ENCODE measurements at places on chromosomes 11 and 22.
A peak's percentile ranks its signal among the peaks of the same experiment; 100 is the strongest.

GRCh38 chr22:43129426-43130425, 13.5 kb downstream of the MCAT start:
- no peak for DNase-seq

DNA sequence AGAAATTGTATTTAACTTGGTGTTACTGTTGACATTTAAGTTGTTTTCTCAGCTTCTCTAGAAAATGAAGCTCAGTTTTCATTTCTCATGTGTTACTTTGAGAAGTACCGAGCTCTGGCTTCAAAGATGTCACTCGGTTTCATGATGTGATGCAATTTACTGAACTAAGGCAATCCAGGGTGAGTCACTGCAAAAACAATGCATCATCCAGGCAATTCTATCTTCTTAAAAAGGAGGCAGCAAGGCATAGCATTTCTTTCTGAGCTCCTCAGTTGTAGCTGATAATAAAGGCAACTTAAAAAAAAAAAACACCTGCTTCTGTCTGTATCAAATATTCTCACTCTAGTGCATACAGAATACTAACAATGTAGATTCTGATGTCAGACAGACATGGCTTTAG, 91.1 kb upstream of the KCNA4 start:
- DNase-seq, result no peak

DNA sequence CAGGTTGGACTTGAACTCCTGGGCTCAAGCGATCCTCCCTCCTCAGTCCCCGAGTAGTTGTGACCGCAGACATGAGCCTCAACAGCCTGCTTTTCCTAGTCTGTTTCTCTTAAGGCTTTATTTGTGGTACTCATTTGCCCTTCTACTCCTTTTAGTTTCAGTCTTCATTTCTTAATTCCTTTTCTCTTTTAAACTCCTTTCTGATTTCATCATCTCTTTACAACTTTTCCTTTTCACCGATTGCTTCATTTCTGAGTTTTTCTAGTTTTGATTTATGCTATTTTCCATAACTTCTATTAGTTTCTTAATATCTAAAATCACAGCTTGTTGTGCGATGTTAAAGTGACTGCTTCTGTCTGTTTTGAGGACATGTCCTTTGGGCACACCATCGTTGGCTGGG, 17.3 kb upstream of the MRGPRF start:
- no peak for DNase-seq

DNA sequence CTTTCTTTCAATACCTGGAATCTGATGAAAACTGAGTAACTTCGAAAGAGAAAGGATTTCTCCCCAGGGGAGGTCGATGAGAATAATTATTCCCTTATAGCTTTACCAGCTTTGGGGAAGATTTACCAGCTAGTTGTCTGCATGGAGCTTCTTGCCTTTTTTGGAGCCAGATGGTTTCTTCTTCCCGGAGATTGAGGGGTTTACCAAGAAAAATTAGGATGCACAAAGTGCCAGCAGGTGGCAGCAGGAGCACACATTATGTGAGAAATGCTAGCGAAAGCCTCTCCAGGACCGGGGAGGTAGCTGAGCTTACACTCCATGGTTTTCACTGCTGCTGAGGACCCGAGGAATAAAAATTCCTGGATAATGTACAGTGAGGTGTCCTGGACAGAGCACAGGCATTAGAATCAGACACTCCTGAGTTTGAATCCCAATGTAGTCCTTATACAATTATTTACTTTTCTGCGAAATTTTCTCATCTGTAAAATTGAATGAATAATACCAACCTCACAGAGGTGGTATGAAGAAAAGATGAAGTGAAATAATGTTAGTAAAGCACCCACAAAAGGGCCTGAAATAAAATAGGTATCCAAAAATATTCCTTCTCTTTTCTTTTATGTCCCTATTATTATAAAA, 46.0 kb upstream of the PARVA start:
- DNase-seq, result peak; percentile 85

- DNase-seq, result no peak
Observed at GRCh38 chr11:45810431-45811108, 5.6 kb downstream of the SLC35C1 start.

- no peak for DNase-seq
Observed at GRCh38 chr11:35247863-35248262, 108.9 kb downstream of the CD44 start.

GRCh38 chr11:82682003-82682751, 51.5 kb downstream of the FAM181B start:
- peak; percentile 11 for DNase-seq

- DNase-seq, result no peak
Observed at GRCh38 chr22:44906999-44907644, 102.7 kb downstream of the PHF21B start.

GRCh38 chr11:76314741-76315090, 66.2 kb downstream of the THAP12 start:
- DNase-seq, result no peak

- peak; percentile 74 for DNase-seq
Observed at GRCh38 chr22:41197038-41197972, 7.8 kb upstream of the L3MBTL2 start.

DNA sequence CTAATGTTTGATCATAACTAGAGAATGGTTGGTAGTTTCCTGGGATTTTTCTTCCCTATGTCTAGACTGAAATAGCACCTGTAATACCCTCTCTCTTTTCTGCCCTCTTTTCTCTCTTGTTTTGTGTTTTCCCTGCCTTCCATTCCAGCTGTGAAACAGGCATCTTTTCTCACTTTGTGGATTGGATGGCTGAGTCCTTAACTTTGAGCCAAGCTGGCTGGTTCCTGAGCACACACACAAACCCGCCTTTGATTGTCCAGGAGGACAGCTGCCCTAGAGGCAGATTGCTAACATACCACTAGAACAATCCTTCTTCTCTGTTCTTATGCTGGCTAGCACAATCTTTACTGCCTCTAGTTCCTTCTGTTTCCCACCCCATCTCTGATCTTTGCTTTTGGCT, 17.7 kb downstream of the CTNND1 start:
- no peak for DNase-seq

- no peak for DNase-seq
Observed at GRCh38 chr22:47139013-47139789, 376.8 kb downstream of the TBC1D22A start.

GRCh38 chr11:46229230-46229629, 48.2 kb upstream of the CREB3L1 start:
- no peak for DNase-seq

GRCh38 chr22:49044091-49044490, 783.6 kb downstream of the BRD1 start:
- DNase-seq, result no peak

GRCh38 chr22:48070760-48071159, 1308.3 kb downstream of the TBC1D22A start:
- no peak for DNase-seq

- no peak for DNase-seq
Observed at GRCh38 chr11:73203322-73203721, 14.8 kb upstream of the P2RY2 start.

DNA sequence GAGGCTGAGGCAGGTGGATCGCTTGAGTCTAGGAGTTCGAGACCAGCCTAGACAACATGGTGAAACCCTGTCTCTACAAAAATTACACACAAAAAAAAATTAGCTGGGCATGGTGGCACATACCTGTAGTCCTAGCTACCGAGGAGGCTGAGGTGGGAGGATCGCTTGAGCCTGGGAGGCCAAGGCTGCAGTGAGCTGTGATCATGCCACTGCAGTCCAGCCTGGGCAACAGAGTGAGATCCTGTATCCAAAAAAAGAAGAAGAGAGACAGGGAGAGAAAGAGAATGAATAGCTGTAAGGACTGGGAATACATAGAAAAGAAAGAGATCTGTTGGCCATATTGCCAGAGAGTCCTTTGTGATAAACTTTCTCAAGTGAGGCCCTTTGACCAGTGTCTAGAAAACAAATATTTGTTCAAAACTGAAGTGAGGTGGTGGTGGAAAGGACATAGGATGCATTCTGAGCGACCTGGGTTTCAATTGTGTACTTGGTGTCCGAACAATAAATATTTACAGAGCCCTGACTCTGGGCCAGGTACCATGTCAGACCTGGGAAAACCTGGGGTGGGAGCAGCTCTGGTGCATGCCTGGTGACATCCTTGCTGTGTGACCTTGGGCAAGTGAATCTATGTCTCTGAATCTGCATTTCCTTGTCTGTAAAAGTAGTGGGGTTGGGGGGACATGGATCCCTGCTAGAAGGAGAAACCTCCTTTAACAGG, 89.6 kb upstream of the CRYBB3 start:
- DNase-seq, result no peak

DNA sequence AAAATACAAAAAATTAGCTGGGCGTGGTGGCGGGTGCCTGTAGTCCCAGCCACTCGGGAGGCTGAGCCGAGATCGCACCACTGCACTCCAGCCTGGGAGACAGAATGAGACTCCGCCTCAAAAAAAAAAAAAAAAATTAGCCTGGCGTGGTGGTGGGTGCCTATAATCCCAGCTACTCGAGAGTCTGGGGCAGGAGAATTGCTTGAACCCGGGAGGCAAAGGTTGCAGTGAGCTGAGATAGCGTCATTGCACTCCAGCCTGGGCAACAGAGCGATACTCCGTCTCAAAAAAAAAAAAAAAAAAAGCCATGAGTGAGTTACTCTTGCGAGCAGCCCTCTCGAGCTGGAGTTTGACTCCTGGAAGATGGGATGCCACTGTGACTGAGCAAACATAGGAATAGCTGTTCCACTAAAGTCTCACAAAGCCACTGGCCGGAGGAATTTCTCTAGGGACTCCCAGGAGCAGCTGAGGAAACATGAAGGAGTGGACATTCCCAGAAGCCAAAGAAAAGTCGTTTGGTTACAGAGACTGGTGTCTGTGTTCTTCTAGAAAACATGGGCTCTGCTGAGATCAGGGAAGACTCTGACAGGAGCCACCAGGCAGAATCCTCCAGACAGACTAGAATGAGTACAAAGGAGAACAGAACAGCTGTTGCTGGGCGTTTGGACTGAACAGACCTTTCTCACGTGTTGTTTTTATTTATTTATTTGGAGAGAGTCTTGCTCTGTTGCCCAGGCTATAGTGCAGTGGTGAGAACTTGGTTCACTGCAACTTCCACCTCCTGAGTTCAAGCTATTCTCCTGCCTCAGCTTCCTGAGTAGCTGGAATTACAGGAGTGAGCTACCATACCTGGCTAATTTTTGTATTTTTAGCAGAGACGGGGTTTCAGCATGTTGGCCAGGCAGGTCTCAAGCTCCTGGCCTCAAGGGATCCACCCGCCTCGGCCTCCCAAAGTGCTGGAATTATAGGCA, 32.4 kb upstream of the MYH9 start:
- no peak for DNase-seq

GRCh38 chr11:115183830-115184229, 320.4 kb downstream of the CADM1 start:
- no peak for DNase-seq

- DNase-seq, result no peak
Observed at GRCh38 chr11:126494831-126495230, 139.3 kb downstream of the ST3GAL4 start.

- no peak for DNase-seq
Observed at GRCh38 chr11:115778928-115779650, 274.9 kb upstream of the CADM1 start.

- no peak for DNase-seq
Observed at GRCh38 chr11:75697906-75698581, 19.6 kb upstream of the MOGAT2 start.

DNA sequence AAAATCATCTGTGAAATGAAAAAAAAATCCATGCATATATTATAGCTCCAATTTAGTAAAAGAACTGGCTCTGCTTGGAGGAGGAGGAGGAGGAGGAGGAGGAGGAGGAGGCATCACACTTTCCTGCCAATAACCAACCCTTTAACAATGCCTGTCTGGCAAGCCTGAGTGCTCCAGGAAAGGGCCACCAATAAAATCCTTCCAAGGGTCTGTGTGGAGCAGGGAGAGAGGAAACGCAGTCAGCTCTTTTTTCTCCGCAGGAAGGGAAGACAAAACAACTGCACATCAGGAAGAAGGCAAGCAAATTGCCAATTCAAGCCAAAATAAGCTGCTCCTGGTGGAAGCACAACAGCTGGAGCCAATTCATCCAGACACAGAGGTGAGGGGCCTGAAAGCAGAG, 139.0 kb downstream of the KCNC1 start:
- no peak for DNase-seq

GRCh38 chr11:15163136-15163535, 48.4 kb downstream of the INSC start:
- DNase-seq, result no peak

- DNase-seq, result no peak
Observed at GRCh38 chr11:131441051-131441810, 70.8 kb downstream of the NTM start.

GRCh38 chr11:72209101-72209500, 7.5 kb upstream of the FOLR2 start:
- no peak for DNase-seq

GRCh38 chr11:12581416-12581815, 92.8 kb upstream of the TEAD1 start:
- DNase-seq, result no peak

DNA sequence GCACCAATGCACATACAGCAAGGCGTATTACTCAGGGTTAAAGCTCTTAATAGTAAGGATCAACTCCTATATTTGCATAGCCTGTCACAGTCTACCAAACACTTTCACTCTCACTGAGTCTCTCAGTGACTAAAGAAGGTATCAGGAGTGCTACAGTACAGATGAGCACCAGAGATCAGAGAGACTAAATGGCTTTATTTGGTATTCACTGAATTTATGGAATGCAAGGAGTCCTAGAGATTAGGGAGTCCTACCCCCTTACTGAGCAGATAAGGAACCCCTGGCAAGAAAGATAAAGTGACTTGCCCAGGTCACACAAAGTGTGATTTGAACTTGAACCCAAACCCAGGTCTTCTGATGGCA, 396.4 kb upstream of the CCDC90B start:
- DNase-seq, result no peak

GRCh38 chr11:113685654-113686359, 20.3 kb downstream of the TMPRSS5 start:
- no peak for DNase-seq

DNA sequence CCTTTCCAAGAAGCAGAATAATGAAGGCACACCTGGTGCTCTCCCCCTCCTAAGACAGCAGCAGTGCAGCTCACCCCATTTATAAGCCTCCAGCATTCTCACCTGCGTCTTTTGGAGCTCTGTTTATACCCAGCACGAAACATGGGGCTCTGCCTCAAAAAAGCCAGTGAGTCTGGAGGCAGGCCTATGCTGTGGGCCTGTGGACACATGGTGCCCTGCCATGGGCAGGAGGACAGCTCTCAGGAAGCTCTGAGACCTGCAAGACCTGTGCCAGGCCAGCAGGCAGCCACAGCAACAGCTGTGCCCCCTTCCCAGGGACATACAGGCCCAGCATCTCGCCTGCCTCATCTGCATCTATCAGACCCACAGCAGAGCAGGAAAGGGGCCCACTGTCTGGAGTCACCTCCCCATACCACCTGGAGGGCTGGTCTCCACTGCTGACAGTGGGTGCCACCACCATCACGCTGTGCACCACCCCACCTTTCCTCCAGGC, 64.2 kb downstream of the DGCR2 start:
- no peak for DNase-seq

DNA sequence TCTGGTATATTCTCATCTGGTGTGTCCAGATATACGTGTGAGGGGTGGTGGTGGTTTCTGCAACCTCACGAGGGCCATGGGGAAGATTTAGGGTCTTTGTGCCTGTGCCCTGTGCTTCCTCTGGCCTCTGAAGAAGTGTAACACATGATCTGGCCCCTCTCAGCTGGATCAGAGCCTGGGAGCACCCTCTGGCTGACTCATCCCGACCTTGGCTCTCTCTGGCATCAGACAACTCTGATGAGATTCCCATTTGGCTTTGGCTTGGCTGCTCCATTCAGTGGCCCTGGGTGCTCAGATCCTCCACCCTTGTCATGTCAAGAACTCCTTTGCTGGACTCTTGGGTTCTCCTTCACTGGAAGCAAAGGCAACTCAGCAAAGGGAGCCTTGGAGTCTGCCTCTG, 45.2 kb downstream of the RASSF10 start:
- no peak for DNase-seq
